ENCODE measurements at places on chromosomes 11 and 22.
A peak's percentile ranks its signal among the peaks of the same experiment; 100 is the strongest.

GRCh38 chr22:48829908-48830307 is 997.8 kb downstream of the BRD1 start:
- no peak for DNase-seq

DNA sequence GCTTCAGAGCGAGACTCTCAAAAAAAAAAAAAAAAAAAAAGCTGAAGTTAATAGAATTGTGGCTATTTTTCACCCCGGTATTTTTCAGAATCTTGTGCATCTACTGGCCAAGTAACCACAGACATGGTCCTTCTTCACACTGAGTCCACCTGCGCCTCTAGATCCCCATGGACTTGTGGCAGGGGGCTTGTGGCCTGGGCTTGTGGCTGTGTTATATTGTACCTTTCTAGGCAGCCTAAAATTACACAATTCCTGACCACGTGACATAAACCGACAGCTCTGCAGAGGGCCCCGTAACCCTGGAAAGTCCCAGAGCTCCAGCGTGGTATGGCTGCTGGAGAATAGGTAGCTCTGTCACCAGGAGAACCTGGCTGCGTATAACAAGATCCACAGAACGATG is 10.9 kb upstream of the NAALADL1 start:
- DNase-seq = no peak

- DNase-seq = peak; percentile 87
Measured at GRCh38 chr11:46916286-46917108, 1.9 kb downstream of the LRP4 start.

GRCh38 chr11:15123849-15124248 is 9.1 kb downstream of the INSC start:
- peak; percentile 90 for DNase-seq

DNA sequence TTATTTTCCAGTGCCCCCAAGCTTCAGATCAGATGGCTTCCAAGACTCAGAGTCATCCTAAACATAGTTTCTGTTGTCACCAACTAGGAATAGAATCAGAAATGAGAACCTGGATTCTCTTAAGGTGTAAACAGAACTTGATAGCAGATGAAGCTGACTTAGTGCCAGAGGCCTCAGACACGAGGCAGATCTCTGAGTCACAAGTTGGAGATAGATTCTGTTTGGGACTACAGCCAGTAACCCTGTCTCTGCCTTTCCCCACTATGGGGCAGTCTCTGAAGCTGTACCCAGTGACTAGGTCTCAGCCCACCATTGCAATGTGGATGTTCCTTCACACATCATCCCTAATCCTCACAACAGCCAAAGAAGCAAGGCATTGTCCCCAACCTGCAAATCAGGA is 25.4 kb downstream of the NEU3 start:
- peak; percentile 79 for DNase-seq

GRCh38 chr22:36374603-36375024 is 13.2 kb downstream of the MYH9 start:
- DNase-seq = no peak

DNA sequence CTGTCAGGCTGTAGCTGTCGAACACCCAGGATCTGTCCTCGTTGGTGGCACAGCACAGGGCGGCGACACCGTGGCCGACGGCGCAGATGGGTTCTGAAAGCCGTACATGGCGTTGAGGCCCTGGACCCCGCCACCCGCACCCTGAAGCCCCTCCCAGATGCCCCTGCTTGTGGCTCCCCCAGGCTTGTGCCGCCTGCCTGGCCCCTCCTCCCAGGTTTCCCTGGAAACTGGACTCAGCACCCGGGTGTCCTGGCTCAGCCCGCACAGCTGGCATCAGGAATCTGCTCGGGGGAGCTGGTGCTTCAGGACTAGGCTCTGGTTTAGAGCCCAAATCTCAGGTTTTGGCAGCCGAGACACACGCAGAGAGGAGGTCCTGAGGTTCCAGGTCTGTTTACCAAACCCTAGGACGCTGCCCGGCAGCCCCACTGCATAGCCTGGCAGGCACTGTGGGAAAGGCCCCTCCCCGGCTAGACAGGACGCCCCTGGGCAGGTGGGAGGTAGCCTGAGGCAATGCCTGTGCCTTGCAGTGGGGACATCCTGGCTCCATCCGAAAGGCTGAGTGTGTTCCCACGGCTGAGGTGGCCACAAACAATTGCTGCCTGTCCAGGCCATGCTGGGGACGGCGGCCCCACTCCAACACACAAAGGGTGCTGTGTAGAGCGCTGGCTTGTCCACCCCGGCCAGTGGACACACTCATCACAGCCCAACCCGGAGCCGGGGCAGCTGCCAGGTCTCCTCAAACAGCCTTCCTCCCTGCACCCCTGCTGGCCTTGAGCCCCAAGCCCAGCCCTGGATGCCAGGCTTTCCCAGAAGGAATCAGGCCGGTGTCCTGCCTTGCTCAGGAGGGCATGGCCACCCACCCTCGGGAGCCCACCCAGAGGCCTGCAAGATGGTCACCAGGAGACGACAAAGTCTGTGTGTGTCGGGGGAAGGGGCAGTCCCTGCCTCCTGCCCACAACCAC is 4.6 kb downstream of the GATD1 start:
- DNase-seq = no peak

GRCh38 chr11:88297421-88297820 is 40.1 kb downstream of the CTSC start:
- DNase-seq = no peak

- no peak for DNase-seq
Measured at GRCh38 chr11:123510579-123510905, 80.5 kb downstream of the GRAMD1B start.

- DNase-seq = peak; percentile 61
Measured at GRCh38 chr11:133956650-133957633, at the start of gene IGSF9B. IGSF9B (minus strand) TSS chr11:133956968; CDS start chr11:133956754, 214 bp downstream.

- DNase-seq = peak; percentile 92
Measured at GRCh38 chr11:72141066-72141465, 5.5 kb downstream of the FOLR3 start.

- no peak for DNase-seq
Measured at GRCh38 chr11:117580866-117581265, 216.2 kb downstream of the DSCAML1 start.

DNA sequence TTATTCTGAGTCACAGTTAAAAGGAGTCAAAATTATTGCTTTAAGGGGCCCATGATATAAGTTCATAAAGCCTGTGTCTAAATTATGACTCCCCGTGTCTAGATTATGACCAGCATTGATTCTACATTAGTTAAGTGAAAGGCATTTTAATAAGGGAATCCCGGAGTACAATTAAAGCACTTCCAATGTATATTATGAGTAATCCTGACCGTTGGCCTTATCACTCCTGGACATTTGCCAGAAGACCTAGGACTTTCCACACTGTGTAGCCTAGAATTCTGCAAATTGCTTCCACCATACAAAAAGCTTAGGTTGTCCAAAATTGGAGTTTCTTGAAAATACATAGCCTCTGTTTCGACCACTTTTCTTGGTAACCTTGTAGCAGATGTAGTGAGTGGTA is 1292.6 kb downstream of the LRRC4C start:
- no peak for DNase-seq

- no peak for DNase-seq
Measured at GRCh38 chr22:25000686-25001085, 48.2 kb downstream of the KIAA1671 start.

- no peak for DNase-seq
Measured at GRCh38 chr22:29570456-29570855, 10.5 kb downstream of the NIPSNAP1 start.

DNA sequence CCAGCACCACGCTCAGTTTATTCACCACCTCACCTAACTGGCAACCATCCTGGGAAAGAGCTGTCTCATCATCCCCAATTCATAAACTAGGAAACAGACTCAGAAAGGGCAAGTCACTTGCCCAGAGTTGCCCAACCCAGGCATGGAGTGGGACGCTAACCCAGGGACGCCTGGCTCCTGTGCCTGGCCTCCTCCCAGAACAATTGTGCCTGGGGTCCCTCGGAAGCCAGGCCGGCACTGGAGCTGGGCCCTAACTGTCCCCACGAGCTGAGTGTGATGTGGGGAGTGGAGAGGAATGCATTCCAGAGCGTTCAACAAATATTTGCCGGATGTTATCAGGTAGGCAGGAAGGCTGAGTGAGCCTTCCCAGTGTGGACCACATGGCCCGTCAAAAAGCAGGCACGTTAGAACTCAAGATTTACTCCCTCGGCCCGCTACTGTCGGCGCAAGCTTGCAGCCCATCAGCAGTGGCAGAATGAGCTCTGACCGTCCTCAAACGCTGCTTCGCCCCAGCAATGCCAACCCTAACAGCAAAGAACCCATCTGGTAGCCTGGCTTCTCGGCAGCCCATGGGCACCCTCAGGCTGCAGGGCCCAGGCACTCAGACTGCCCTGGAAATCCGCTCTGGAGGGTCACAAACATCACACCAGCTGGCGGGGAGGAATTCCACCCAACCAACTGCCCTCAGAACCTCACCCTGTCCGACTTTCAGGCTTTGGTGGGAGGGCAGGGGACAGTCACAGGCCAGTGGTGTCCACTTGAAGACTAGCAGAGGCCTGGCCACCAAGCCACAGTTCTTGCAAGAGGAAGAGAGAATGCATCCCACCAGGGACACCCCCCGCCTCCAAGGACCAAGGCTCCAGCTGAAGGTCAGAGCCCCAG is 35.6 kb downstream of the MYH9 start:
- DNase-seq = no peak

DNA sequence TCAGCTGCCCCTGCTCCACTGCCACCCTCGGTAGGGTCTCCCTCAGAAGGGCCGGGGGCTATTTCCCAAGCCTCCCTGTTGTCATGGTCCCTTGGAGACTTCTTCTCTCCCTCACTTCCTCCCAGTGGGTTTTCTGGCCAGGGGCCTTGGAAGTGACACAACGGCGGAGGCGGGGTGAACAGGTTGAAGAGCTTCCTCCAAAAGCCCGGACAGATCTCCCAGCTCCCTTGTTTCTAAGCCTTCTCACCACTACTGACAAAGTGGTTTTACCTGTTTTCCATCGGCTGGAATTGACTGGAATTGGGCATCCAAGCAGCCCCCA is 14.5 kb downstream of the MYH9 start:
- no peak for DNase-seq

DNA sequence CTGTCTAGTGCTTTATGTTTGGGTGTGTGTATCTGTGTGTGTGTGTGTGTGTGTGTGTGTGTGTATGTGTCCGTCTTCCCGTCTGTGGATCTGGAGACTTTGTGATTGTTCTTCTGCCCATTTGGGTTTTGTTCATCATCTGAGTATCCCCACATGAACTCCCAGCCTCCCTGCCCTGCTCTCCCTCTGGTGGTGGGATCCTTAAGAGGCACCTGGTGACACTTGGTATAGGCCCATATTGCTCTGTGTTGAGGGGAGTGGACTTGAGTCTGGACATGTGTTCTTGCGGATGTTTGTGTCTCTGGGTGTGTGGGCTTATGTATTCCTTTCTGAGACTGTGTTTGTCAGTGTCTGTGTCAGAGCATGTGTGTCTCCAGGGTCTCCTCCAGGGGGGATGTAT is 15.3 kb downstream of the RCOR2 start:
- no peak for DNase-seq

DNA sequence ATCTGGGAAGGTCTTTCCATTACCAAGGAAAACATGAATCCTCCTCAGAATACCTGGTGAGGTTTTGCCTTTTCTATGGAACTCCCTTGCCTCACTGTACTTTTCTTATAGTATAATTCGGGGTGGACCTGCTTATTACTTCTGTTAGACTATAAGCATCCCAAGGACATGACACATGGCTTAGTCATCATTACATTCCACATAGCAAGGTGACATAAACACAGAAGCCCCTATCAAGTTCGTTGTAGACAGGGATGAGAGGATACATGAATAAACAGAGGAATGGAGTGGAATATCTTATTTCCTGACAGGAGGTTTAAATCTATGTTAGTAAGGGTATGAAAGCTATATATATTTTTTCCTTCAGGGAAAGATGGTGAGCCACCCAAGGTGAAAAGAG is 532.2 kb upstream of the CCDC90B start:
- peak; percentile 29 for DNase-seq

- no peak for DNase-seq
Measured at GRCh38 chr11:11043721-11044120, 185.9 kb upstream of the ZBED5 start.

- no peak for DNase-seq
Measured at GRCh38 chr11:60918251-60918938, 4.4 kb downstream of the TMEM109 start.

DNA sequence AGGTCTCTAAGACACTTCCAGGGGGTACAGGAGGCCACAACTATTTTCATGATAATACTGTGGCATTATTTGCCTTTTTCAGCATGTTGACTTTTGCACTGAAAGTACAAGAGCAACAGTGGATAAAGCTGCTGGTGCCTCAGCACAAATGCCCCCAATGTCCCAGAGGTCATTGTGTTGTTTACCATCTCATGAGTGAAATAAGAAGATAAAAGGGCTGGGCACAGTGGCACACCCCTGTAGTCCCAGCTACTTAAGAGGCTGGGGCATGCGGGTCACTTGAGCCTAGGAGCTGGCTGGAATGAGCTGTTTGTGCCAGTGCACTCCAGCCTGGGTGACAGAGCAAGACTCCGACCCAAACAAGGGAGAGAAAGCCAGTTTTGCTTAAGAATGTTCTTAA is 72.6 kb upstream of the RAB1B start:
- no peak for DNase-seq
